ENCODE measurements at places on chromosomes 5 and 9.

DNA sequence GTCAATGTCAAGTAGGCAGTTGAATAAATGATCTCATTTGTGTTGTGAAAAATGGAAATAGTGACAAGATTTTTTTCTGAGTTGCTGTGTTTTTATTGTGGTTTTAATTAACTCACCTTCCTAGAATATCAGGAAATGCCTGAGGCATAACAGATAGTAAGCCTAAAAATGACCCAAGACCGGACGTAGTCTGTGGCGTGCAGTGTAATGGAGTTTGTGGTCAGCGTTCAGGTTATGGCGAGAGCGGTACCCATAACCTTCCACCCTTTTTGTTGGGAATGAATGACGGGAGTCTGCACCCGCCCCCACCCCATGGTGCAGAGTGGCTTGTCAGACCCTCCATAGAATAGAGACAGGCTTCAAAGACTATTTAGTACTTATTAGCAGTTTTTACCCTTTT, 119.3 kb downstream of the GALNT10 start:
- no peak for DNase-seq

DNA sequence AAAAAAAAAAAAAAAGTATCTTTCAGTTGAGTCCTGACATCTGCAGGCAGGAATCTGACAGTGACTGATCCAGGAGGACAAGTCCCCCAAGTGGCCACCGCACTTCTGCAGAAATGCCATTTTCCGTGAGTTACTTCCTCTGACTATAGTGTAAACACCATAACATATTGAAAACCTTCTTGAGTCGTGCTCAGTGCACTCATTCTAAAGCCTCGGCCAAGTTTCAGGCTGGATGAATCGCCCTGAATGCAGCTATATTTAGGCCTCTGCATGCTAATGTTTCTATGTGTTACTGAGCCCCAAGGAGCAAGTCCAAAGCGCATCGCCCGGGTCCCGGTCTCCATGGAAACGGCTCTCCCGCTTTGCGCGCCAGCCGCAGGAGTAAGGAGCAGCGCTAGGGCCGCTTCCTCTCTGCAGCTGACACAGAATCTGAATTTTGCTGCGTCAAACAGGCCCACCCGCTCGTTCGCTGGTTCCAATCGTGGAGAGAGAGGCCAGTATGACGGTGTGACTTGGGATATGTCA, 335.4 kb downstream of the MSX2 start:
- no peak for DNase-seq

- DNase-seq, result no peak
Measured at GRCh38 chr5:92574023-92574422, 1007.0 kb downstream of the NR2F1-AS1 start.

DNA sequence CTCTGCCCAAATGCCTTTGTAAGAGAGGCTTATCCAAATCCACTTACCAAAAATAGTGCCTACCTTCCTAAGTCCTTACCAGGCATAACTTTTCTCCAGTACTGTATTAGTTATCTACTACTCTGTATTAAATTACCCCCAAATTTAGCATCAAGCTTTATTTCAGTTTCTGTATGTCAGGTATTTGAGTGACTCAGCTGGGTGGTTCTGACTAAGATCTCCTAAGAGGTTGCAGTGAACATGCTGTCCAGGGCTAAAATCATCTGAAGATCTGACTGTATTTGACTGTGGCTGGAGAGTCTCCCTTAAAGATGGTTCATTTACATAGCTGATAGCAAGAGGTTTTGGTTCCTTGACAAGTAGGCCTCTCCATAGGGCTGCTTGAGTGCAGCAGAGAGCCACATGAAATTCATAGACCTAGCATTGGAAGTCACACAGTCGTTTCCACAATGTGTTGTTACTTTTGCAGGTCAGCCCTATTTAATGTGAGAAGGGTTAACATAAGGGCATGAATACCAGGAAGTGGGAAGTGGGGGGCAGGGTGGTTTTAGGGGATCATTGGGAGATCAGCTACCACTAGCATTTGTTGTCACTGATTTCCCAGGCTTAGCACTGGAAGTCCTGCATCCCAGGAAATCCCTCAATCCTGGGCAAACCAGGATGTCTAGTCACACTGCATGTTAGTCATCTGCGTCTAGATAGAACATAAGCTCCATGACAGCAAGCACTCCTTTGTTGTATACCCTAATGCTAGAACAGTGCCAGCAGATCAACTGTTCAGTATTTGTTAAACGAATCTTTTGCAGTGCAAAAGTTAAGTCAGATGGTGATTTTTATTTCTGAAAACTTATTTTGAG, 2.0 kb upstream of the ZNF622 start:
- DNase-seq, result no peak

- peak; percentile 2 for DNase-seq
Measured at GRCh38 chr9:19028835-19029451, 4.1 kb downstream of the SAXO1 start.

DNA sequence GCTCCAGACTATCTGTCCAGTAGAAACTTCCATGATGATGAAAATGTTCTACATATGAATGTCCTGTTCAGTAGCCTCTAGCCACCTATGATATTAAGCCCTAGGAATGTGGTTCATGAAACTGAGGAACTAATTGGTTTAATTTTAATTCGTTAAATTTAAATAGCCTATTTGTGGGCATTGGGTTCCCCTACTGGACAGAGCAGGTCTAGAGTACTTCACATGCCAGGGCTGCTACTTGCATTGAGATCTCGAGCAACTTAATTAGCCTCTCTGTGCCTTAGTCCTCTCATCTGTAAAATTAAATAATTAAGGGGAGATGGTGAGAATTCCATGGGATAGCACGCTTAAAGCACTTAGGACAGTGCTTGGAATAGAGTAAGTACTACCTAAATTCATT, 160.0 kb downstream of the PAPPA start:
- DNase-seq, result no peak

DNA sequence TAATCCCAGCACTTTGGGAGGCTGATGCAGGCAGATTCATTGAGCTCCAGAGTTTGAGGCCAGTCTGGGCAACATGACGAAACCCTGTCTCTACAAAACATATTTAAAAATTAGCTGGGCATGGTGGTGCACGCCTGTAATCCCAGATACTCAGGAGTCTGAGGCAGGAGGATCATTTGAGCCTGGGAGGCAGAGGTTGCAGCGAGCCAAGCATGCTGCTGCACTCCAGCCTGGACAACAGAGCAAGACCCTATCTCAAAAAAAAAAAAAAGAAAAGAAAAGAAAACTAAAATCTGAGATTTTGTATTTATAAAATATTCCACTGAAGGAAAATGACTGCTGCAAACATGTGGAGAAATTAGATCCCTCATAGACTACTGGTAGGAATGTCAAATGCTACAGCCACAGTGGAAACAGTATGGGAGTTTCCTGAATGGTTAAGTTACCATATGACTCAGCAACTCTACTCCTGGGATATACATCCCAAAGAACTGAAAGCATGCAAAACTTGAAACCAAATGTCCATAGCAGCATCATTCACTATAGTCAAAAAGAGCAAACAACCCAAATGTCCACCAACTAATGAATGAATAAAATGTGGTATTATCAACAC, 106.1 kb downstream of the UBAP2 start:
- DNase-seq, result no peak

GRCh38 chr5:160520609-160521391, 99.1 kb downstream of the PTTG1 start:
- DNase-seq, result no peak

DNA sequence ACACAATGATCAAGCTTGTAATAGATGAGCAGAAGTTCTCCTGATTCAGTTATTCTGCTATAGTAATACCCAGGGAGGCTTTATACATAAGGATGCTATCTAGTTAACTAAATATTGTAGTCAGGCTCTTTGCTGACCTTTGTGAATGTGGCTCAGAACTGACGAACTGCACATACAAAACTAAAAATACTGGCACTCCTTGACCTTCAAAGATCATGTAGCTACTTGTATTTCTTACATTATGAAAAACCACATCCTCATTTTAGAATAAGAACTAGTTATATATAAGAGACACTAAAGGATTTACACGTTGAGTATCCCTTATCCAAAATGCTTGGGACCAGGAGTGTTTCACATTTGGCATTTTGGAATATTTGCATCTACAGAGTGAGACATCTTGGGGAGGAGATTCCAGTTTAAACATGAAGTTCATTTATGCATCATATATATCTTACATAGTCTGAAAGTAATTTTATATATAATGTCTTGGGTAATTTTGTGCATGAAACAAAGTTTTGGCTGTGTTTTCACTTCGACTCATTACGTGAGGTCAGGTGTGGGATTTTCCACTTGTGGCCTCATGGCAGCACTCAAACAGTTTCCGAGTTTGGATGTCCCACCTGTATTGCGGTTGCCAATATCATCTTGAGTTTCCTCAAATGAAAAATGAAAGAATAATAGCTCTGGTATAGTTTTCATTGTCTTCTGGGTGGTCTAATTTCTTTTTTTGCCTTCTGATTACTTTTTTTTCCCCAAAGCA, 58.4 kb upstream of the FBXL7 start:
- DNase-seq, result no peak

GRCh38 chr9:112224401-112225289, 49.5 kb upstream of the SUSD1 start:
- no peak for DNase-seq

- no peak for DNase-seq
Measured at GRCh38 chr5:1012313-1012841, 3.8 kb downstream of the NKD2 start.

DNA sequence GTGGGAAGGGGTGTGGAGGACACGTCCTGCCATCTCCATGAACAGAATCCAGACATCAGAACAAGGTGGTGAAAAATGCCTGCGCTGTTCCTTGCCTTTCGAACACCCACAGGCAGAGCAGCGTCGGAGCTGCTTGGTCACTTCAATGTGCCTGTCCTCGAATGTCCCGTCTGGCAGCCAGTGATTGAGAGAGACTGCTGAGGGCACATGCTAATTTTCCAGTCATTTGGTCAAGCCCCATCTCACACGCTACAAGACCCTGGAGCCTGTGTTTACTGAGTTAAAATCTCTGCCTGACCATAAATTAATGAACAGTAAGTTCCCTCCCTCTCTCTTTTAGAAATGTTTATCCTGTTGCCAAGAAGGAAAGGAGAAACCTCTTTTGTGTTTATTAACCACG, 149.3 kb downstream of the NTRK2 start:
- no peak for DNase-seq

DNA sequence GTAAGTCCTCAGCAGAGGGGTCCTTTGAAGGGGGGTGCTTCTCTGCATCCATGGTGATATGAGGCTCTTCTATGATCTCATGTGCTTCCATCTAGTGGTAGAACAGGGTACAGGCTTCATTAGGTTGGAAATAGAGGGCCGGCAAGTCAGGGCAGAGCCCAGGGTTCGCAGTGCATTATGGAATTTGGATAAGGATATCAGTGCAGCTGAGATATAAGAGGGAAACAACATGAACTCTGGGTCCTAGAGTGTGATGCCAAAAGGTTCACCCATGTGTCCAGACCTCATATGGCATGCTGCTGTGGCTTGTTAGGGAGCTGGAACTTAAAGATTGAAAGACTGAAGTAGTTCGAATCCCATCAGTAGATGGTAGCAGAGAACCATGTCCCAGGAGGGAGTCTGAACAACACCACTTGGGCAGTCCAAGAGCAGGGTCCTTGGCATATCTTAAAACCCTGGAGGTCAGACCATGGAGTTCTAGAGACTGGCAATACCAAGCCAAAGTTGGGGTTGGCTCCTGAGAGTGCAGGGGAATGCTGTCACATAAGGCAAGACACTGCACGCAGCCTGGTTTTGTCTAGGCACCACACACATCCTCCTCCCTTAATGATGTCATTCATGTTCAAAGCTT, 2.3 kb downstream of the FAM221B start:
- DNase-seq, result no peak

- DNase-seq, result no peak
Measured at GRCh38 chr5:35538198-35538931, 79.3 kb upstream of the SPEF2 start.

GRCh38 chr9:16175461-16175860, 622.6 kb downstream of the CCDC171 start:
- DNase-seq, result no peak

- DNase-seq, result no peak
Measured at GRCh38 chr5:82679660-82680059, 397.5 kb downstream of the TMEM167A start.

- peak; percentile 1 for DNase-seq
Measured at GRCh38 chr9:15104826-15105420, 194.7 kb upstream of the FREM1 start.

DNA sequence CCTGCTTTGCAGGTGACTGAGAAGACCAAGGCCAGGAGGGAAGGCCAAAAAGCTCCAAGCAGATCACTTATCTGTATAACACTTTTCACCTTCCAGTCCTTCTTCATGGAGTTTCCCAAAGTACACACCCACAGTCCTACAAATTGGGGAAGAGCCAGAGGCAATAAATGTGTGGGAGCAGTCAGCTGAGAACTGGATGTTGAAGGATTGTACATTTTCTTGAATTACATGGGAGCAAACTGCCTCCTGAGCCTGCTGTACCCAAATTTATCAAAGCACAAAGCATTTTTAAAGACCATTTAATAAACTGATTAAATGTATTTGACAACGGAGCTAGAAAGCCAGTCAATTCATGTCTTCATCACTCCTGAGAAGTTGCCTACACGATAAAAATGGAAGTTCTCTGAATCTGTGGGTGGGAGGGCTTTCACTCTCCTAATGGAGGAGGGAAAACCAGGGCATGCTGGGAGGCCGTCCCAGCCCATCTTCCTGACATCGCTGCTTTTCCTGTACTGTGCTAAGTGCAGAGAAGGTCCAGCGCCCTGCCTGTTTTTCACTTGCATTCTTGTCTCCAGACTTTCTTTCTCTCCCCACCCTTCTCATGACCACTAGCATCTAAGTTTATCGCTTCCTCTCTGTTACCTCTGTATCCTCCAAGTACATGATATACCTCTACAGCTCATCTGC, 79.0 kb downstream of the KCNIP1 start:
- DNase-seq, result no peak

- no peak for DNase-seq
Measured at GRCh38 chr9:81318571-81318970, 370.8 kb downstream of the TLE1 start.

- DNase-seq, result no peak
Measured at GRCh38 chr9:135409286-135410200, 70.0 kb upstream of the PPP1R26 start.

DNA sequence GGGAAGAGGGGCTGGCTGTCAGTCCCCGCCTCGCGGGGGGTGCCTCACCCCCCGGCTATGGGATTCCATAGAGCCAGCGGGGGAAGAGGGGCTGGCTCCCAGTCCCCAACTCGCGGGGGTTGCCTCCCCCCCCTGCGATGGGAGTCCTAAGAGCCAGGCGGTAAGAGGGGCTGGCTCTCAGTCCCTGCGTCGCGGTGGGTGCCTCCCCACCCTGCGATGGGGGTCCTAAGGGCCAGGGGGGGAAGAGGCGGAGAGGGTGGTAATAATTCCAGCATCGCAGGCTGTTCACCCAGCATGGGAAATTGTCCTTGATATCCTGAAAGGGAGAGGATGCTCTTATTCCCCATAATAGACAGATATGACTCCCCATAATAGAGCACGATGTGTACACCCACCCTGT, 9.6 kb upstream of the LCN2 start:
- DNase-seq, result no peak

DNA sequence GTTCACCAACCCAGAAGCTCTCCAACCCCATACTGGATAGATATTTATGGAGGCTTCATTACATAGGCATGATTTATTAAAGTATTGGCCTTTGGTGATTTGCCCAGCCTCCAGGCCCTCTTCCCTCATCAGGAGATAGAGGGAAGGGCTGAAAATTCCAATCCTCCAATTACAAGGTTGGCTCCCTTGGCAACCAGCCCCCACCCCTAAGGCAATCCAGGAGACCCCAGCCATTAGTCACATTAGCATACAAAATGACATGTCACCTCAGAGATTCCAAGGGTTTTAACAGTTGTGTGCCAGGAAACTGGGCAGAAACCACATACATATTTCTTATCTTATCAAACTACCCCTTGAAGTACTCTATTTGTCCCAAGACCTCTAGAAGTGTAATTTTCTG, 210.0 kb downstream of the HINT1 start:
- DNase-seq, result no peak

- no peak for DNase-seq
Measured at GRCh38 chr5:55063220-55063863, 39.1 kb upstream of the GZMA start.

All from C1 segment of cervical spinal cord (tissue), 14 donors.